Immature natural killer cell (primary cell): ENCODE measurements at places on chromosomes 2 and 18. TPM values are rescaled to one million over a fixed set of nuclear protein-coding genes. Genes with fewer than 3 reads are reported as not detected.

DNA sequence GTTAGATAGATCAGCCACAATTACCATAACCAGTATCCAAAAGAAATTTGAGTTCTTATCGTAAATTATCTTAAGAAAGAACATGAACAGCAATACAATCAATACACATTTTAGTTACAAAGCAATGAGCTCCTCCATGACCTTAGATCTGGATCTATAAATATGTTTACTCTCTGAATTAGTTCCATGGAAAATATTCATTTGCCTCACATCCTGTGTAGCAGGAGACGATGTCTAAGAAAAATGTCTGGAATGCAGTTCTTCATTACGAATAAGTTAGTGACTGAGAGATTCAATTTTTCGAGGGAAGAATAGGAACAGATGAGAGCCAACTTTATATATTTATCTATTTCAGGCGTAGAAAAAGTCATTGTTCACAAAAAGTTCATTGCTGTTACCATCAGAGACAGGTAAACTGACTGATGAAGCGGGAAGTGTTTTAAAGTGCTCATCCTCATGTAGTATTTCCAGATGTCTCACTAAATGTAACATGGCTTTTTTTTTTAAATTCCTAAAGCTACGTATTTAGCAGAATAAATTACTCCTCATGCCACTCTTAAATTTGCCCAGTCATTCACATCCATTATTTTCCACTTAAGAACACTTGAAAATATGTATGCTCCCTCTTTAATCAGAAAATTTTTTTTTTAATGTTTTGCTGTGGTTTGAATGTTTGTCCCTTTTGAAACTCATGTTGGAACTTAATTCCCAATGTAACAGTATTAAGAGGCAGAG is 106.5 kb upstream of the SCN1A start:
- H3K4me3 ChIP-seq: no peak overlapping the region
- H3K36me3 ChIP-seq: no peaks in the 10 kb centered on the region
- no peaks in the 10 kb centered on the region for H3K27me3 ChIP-seq
- H3K4me1 ChIP-seq: no peaks in the 10 kb centered on the region
- no peak overlapping the region for H3K27ac ChIP-seq

Gene DSG4
- not detected for polyA plus RNA-seq

Gene ZBTB7C
- polyA plus RNA-seq: not detected

Gene RSAD2
- 5.8 TPM for polyA plus RNA-seq

GRCh38 chr2:148812306-148812705 is 62.7 kb upstream of the KIF5C start:
- no peak overlapping the region for H3K27ac ChIP-seq
- H3K27me3 ChIP-seq: peaks cover 1% of the 10 kb centered on the region
- DNase-seq: no peak
- H3K36me3 ChIP-seq: no peaks in the 10 kb centered on the region
- no peaks in the 10 kb centered on the region for H3K4me1 ChIP-seq
- H3K4me3 ChIP-seq: no peak overlapping the region

DNA sequence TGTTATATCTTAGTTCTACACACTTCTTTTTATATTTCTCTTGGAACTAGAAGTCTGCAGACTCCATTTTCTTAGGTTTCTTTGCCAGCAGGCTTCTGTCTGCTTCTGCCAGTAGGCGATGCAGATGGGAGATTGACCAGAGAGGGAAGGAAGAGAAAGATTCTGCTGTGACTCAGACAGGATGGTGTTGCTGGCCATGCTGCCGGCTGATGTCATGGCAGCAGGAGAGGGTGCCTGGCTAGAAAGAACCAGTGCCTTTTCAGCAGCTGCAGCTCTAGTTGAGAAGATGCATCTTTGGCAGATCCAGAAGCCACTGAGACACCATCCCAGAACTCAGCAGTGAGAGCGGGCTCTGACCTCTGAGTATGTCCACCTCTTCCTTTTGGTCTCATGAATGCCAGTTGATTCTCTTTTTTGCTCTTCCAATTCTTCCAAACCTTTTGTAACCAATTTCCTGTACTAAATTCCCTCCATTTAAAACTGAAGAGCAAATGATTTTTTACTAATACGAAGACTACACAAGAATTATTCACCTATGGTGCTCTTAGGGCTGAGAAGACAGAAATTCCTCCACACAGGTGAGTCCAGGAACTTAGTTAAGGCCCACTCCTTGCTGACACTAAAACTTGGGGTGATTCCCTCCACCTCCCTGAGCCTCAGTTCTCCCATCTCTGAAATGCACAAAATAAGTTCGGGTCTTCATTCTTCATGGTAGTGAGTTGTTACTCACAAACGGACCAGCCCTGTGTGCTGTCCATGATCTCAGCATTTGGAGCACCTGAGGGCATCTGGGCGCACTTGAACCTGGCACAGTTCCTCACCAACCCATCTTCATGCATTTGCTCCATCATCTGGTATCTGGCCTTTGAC is 200.7 kb downstream of the MYCN start:
- no peaks in the 10 kb centered on the region for H3K36me3 ChIP-seq
- peaks cover 8% of the 10 kb centered on the region for H3K27me3 ChIP-seq
- no peak for DNase-seq
- no peak overlapping the region for H3K27ac ChIP-seq
- no peak overlapping the region for H3K4me3 ChIP-seq

Gene CLEC4F
- not detected for polyA plus RNA-seq

Gene SIGLEC15
- polyA plus RNA-seq: 0.09 TPM

DNA sequence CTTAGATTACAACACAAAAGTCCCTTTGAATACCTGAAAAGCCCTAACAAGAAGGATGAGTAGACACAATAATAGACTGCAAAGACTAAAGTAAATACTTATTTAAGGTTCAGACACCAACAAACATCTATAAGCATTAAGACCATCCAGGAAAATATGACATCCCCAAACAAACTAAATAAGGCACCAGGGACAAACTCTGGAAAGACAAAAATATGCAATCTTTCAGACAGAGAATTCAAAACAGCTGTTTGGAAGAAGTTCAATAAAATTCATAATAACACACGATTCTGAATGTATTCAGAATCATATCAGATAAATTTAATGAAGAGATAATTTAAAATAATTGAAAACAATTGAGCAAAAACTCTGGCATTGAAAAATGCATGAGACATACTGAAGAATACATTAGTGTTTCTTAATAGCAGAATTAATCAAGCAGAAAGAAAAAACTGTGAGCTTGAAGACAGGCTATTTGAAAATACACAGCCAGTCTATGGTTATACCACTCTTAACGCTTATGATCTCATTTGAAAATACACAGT is 1388.8 kb downstream of the DSC3 start:
- H3K4me1 ChIP-seq: no peaks in the 10 kb centered on the region
- H3K36me3 ChIP-seq: no peaks in the 10 kb centered on the region
- no peaks in the 10 kb centered on the region for H3K27me3 ChIP-seq
- no peak for DNase-seq
- no peak overlapping the region for H3K27ac ChIP-seq
